ENCODE measurements at places on chromosomes 13 and 19.

GRCh38 chr13:82165396-82166174 lies 1716.7 kb downstream of the SLITRK1 start:
- no peak for DNase-seq

DNA sequence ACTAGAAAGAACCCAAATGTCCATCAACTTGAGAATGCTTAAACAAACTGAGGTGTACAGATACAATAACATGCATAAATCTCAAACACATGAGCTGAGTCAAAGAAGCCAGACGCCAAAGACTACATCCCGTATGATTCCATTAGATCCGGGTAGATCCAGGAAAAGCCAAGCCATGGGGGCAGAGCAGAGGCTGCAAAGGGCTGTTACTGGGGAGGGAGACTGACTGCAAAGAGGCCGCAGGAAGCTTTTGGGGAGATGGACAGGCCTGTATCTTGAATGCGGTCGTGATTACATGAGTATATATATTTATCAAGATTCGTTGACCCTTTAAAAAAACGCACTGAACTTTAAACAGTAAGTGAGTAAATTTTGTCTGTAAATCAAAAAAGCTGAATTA lies 28.7 kb downstream of the GGACT start:
- no peak for DNase-seq

DNA sequence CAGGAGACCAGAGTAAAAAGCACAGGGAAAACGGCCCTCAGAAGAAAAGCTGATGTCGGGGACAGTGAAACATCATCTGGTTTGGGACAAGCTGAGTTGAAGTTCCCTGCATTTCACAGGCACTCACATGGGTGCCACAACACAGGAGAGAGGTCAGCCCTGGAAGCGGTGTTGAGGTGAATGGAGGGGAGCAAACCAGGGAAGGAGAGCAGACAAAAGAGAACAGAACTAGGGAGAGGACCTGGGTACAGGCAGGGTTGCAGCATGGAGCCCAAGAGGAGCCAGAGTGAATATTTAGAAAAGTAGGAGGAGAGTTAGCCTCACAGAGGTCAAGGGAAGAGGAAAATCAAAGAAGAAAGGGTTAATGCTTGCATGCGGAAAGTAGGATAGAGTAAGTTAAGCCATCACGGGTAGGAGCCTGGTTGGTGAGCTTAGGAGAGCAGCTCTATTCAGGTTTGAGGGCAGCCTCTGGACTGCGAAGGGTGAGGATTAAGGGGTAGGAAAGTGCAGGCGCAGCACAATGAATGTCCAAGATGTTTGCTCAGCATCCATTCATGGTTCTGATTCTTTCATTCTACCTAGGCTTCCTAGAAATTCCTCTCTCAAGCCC lies 15.5 kb downstream of the FAM216B start:
- no peak for DNase-seq

- DNase-seq: peak; percentile 56
Observed at GRCh38 chr19:40464059-40465024, 1.2 kb downstream of the BLVRB start.

DNA sequence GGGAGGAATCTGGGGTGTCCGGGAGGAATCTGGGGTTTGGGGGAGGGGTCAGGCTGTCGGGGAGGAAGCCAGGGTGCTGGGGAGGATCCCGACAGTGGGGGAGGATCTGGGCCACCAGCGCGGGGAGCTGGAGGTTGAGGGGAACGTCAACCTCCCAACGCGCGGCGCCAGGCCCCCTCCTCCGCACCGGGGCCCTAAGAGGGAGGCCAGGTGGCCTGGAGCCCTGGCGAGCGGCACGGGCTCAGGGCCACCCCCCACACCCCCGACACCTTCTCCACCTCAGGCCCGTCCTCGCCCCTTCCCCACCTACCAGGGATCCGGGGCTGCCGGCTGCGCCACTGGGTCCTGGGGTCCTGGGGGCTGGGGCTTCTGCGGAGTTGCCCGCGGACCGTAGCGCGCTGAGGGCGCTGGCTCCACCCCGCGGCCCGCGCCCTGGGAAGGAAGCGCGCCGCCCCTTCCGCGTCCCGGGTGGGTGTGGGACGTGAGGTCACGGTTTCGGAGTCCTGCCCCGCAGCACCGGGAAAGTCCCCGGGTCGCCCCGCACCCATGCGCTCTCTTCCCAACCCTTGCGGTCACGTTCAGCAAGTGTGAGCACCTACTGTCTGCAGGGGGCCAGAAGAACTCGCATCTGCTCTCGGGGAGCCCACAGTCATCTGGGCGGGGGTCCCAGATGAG lies at the start of gene TICAM1:
TSS of gene TICAM1 (minus strand) at position 409 of the 675 bp plus-strand sequence. CDS start 13,335 bp downstream, outside the sequence.
- peak; percentile 81 for DNase-seq

DNA sequence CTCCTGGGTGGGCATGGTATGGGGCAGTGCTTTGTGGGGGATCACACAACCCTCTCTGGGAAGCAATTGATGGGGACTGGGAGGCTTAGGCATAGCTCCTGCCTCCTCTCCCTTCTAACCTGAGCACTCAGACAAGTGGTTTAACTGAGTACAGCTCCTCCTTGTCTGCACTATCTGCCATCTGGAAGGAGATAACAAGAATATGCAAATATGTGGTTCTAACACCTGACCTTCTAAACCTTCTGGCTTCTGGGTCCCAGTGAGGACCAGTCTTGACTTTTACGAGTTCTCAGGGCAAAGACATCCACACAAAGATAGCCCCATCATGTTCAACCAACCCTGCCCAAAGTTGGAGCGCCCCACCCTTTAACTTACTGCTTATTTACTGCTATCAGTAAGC lies 381.0 kb upstream of the TSHZ3 start:
- DNase-seq: no peak

GRCh38 chr13:101698400-101698799 lies 245.9 kb downstream of the ITGBL1 start:
- no peak for DNase-seq

- DNase-seq: no peak
Observed at GRCh38 chr19:7268705-7269098, 25.5 kb downstream of the INSR start.

DNA sequence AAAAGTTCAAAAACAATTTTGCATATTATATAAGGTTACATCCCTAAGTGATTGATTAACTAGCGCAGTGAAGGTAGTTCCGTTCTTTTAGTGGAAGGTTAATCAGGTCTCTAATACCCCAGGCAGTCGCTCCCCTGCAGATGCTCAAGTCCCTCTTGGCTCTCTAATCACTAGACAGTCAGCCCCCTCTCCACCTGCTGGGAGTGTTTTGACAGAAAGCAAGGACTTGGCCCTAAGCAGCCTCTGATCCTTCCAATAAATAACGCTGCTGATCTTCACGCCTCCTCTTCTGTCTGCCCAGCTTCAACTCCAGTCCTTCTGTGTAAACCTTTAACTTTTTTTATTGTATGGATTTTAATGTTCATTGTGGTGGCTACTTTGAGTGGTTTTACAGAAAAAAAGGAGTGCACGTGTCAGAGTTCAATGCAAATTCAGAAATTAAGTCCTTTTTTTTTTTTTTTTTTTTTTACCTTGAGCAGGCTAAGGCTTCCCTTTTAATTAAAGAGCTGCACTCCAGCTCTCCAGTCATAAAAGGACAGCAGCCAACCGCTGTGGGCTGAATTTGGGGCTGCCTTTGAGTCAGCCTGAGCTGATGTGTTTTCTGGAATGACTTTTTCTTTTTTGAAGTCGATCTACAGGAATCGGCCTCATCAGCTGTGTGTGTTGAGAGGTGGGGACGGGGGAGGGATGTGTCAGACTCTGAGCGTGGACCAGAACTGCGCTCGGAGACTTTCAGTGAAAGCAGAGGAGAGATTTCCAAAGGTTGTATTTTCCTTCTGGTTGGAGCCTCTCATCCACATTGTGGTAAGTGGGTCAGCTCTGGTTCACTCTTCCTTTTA lies 33.8 kb upstream of the MYO16 start:
- no peak for DNase-seq

GRCh38 chr13:57270493-57270892 lies 103.5 kb downstream of the PRR20E start:
- DNase-seq: no peak

DNA sequence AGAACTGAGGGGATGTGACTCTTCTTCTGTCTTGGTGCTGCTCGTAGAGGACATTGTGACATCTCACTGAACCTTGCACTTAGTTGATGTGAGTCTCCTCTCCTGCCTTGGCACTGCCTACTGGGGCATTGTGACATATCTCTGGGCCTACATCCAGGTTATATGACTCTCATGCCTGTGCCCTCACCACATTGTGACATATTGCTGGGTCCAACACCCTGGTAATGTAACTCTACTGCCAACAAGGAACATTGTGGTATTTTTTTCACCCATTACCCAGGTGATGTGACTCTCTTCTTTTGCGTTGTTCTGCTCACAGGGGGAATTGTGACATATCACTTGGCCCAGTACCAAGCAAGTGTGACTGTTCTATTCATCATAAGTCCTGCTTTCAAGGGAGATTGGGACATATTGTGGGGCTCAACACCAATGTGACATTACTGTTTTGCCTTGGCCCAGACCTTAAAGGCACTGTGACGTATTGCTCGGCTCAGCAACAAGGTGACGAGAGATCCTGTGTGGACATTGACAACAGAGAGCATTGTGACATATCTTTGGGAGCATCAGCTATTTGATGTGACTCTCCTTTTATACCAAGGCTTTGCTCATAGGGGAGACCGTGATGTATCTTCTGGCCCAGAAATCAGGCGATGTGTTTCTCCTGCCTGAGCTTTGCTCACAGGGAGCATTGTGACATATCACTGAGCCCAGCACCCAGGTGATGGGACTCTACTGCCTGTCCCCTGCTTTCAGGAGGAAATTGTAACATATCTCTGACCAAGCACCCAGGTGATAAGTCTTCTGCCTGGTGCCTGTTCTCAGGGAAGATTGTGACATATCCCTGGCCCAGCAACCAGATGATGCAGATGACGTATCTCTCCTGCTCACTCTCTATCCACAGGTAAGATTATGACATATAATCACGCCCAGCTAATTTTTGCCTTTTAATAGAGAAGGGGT lies 12.2 kb upstream of the ZNF429 start:
- DNase-seq: no peak

- no peak for DNase-seq
Observed at GRCh38 chr13:28409648-28410047, 85.3 kb downstream of the FLT1 start.

- DNase-seq: no peak
Observed at GRCh38 chr13:36737524-36738083, 63.8 kb downstream of the SERTM1 start.

GRCh38 chr19:13872695-13873389 lies 4.1 kb upstream of the NANOS3 start:
- peak; percentile 19 for DNase-seq

DNA sequence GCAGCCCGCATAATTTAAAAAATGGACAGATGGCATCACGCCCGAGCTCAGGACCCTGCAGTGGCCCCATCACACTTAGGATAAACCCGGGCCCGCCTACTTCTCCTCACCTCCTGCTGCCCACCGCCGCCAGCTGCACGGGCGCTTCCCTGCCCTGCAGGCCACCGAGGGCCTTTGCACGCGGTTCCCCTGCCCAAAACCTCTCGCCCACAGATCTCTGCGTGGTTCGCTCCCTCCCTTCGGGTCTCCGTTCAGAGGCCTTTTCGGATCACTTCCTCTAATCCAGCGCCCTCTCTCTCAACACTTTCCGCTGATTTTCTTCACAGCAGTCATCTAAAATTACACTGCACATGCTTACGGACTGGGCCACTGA lies 1.8 kb downstream of the SHISA7 start:
- DNase-seq: no peak
